ENCODE measurements at places on chromosomes 1 and 21.
A peak's percentile ranks its signal among the peaks of the same experiment; 100 is the strongest.

DNA sequence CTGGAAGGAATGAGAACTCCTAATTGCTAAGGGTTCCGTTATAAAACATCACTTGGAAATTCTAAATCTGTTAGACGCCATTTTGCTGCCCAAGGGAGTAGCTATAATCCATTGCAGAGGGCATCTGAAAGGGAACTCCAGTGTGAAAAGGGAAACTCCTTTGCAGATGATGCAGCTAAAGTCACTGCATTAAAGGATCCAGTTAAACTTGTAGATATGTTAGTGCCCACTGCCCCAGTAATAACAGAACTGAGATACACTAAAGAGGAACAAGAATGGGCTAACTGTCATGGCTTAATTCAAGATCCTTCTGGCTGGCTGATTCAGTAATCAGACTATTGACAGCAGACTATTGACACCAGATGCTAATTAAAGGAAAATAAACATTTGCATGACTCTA, 81.8 kb upstream of the KIAA0040 start:
- DNase-seq = no peak

DNA sequence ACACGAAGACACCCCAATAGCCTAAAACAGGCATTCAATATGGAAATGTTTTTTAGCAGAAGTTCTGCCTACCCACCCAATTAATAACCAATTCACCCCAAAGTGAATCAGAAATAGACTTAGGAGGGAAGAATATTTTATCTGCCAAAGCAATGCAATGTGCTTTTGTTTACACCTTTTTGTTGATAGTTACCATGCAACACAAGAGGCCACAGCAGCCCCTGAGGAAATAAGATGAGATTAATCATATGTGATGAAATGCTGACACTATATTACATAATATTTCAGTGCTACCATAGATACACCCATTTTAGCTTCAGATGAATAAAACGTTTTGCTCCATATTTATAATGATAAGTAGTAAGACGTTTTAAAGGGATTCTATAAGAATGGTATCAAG, 60.9 kb upstream of the RGS2 start:
- DNase-seq = peak; percentile 4

DNA sequence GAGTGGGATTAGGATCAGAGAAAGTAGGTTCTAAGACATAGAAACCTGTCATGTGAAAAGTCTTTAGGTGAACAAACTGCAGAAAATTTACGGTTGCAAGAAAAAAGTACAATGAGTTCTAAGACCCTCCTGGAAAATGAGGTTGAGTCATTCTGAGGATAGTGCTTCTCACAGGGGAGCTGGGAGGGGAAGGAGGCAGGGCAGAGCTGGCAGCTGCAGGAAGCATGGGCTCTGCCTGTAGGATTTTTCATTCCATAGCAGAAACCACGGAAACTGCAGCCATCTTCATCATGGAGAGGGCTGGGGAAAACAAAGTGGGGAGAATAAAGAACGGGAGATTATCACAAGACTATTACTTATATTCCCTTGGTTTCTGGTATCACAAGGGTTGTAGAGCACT, 25.8 kb upstream of the THEM4 start:
- no peak for DNase-seq

DNA sequence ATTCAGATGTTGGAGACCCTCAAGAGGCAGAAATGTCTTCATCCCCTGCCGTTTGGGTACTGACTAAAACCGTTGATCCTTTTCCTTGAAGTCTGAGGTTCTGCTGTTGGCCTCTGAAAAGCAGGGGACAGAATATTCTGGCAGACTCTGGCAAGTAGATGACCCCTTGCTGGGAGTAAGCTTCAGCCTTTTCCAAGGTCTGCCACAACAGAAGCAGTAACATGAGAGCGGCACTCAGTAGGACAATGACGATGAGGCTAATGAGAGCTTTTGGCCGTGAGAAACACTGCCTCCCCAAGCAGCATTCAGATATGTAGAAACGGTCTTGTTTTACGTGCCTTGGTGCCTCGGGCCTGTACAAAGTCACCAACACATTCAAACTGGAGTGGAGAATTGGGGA, 143.7 kb downstream of the ST6GALNAC5 start:
- no peak for DNase-seq

DNA sequence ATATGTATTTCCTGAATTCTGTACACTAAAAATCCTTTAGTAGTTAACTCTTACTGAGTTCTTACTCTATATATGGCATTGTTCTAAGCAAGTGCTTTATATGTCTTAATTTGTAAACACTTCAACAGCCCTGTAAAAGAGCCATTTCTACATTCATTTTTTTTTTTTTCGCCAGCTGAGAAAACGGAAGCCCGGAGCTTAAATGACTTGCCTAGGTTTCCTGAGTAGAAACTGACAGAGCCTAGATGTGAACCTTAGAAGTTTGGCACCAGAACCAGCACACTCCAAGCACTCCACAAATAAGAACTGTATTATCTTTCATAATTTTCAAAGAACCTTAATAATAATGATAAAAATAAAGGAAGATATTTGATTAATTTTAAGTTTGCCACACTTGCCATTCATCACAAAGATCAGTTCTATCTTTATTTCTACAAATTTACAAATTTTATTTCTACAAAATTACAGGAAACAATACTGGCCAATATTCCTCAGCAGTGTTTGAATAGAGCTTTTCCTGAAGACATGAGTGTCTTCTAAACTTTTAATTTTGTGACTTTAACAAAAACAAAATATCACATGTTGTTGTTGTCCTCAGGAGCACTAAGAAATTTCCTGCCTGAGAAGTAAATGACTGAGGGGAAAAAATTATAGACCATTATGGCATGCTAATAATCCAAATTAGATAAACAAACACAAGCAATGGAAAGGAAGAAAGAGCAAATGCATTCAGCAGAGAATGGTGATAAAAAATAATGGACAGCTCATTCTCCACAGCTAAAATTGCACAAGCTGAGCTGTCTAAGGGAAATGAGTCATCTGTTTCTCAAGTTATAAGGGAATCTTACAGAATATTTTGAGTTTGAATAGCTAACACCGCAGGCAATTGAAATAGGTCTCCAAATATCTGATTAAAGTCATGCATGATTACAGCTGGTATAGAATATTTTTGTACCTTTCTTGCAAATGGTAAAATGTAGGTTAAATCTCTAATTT, 71.2 kb downstream of the DPYD start:
- DNase-seq = peak; percentile 78

DNA sequence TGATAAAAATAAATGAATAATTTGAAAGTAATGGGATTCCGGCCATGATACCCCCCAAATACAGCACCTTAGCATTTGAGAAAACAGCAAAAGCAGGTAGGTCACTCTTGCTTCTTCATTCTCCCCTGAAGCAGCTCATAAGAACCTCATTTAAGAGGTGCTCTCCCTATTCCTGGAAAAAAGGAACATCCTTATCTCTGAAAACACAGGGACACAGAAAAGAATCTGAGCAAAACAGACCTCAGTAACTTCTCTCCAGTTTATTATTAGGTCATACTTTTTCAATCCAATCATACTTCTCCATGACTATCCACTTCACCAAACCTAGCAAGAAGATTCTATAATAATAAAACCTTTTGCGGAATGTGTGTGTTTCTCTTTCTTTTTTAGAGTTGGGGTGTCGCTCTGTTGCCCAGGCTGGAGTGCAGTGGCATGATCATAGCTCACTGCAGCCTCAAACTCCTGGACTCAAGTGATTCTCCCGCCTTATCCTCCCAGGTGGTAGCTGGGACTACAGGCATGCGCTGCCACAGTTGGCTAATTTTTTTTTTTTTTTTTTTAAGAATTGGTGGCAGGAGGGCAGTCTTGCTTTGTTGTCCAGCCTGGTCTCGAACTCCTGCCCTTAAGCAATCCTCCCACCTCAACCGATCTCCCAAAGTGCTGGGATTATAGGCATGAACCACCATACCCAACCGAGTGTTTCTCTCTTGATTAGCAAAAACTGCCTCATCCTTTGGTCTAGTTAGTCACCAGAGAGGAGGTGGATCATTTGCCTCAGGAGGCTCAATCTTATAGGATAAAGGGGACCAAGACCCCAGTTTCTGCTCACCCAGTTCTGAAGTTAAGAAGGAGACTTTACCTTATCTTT, 10.6 kb upstream of the TRIM33 start:
- DNase-seq = no peak

GRCh38 chr1:182173808-182174512, 112.4 kb upstream of the ZNF648 start:
- DNase-seq = no peak

DNA sequence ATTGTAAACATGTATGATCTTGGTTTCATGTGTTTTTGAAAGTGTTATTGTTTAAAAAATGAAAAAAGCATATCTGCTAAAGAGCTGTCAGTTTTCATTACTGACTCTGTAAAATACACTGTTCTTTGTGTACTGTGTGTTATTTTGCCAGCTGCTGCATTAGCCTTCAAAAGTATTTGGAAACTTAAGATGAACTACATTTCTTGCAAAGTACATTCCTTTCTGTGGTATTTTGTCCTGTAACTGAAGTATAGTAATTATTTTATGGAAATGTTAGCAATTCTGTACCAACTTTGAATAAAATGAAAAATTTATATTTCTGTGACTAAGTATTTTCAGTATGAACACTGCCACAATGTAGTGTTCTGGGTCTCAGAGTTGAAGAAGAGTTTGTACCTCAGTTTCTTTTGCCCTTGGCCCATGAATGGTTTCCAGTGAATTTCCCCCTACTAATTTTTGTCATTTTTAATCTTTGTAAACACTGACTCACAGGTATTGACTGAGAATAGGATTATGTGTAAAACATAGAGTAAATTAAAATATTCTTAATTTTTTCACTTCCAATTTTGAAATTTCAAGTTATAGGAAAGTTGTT, 32.7 kb downstream of the MRPS6 start:
- DNase-seq = no peak

GRCh38 chr1:200183637-200184036, 156.1 kb downstream of the NR5A2 start:
- no peak for DNase-seq

DNA sequence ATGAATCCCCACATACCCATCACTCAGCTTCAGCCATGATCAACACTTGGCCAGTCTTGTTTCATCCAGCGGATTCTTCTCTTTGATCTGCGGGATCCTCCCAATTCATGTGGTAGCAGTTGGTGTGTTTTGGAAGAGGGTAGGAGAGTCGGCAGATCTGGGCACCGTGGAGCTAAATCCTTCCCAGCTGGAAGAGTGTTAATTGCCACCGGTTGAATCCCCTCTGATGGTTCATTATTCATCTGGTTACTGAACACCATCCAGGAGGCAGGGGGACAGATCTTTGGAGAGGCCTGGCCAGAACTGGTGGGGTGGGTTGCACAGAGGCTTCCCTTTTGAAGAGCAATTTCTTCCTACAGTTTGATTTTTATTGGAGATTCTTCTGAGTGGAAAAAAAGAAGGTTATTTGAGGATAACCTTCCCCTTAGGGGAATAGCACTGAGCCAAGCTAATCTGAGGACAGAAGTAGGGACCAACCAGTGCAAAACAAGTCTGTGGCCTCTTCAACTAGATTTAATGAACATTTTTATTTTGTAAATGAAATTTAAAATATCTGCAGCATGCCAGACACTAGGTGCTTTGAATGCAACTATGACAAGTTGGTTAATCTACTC, 8.1 kb downstream of the NFASC start:
- no peak for DNase-seq

Data from SW 1271 (cell line).